Transverse colon (tissue), 4 donors: ENCODE measurements at places on chromosomes 6 and 20. TPM values are rescaled to one million over a fixed set of nuclear protein-coding genes. Genes with fewer than 3 reads are reported as not detected.
A peak's percentile ranks its signal among the peaks of the same experiment; 100 is the strongest.

DNA sequence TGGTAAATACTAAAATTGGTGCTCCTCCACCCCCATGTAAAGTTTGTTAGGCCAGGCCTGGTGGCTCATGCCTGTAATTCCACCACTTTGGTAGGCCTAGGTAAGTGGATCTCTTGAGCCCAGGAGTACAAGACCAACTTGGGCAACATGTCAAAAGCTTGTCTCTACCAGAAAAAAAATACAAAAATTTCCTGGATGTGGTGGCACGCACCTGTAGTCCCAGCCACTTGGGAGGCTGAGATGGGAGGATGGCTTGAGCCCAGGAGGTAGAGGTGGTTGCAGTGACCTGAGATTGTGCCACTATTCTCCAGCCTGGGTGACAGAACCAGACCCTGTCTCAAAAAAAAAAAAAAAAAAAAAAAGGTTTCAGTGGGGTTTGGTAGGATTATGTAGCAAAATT, 41.7 kb downstream of the ITCH start:
- no peaks in the 10 kb centered on the region for H3K27me3 ChIP-seq
- peaks cover 31% of the 10 kb centered on the region for H3K4me1 ChIP-seq
- H3K27ac ChIP-seq: no peak overlapping the region
- H3K4me3 ChIP-seq: no peak overlapping the region

GRCh38 chr20:2564406-2564805, 28.0 kb downstream of the TMC2 start:
- H3K4me1 ChIP-seq: no peaks in the 10 kb centered on the region
- no peaks in the 10 kb centered on the region for H3K36me3 ChIP-seq
- no peak for DNase-seq

DNA sequence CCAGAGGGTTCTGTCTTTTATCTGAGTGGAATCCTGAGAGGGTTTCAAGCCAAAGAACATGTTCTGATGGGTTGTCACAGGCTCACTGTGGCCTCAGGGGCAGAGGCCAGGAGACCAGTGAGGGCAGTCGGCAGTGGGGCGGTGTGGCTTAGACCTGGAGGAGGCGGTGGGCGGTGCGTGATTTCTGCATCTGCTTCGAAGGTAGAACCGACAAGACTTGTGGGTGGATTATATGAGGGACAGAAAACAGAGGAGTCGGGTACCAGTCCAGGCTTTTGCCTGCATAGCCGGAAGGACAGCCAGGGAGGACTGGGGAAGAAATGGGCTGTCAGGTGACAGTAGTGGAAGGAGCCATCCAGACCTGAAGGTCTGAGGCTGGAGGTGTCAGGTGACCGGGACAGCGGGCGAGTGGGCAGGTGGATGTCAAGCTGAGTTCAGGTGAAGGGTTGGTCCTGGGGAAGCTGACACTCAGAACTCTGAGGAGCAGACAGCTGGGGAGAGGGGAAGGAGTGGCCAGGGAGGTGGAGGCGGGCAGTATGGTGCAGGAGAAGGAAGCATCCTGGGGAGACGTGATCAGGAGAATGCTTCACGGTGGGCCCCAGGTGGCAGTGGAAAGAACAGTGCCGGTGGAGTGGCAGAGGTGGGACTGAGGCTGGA, 3.1 kb downstream of the CTSZ start:
- H3K27me3 ChIP-seq: no peaks in the 10 kb centered on the region
- peaks cover 9% of the 10 kb centered on the region for H3K36me3 ChIP-seq
- peaks cover 36% of the 10 kb centered on the region for H3K4me1 ChIP-seq
- peak overlapping the region; percentile 93 for H3K27ac ChIP-seq
- no peak overlapping the region for H3K4me3 ChIP-seq

TGM6 gene
- total RNA-seq: not detected
